ENCODE measurements at places on chromosomes 2 and 18.

GRCh38 chr2:95372845-95373244, 29.7 kb upstream of the FAHD2A start:
- no peak for DNase-seq

DNA sequence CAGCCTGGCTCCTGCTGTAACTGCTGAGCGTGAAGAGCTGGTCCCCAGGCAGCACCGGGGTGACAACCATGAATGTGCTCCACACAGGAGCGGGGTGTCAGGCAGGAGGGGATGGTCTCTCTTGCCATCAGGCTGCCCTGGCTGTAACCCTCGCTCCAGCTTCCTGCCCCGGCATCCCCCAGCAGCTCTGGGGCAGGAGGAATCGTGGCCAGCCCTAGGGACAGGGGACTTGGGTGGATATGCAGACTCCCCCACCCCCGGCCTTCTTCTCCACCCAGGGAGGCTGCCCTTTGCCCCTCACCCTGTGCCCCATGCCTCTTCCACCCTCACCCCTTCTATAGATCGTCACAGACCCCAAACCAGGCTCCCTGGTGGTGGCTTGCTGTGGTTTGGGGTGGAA, 69.4 kb upstream of the SMAD7 start:
- no peak for DNase-seq

- no peak for DNase-seq
Observed at GRCh38 chr2:99772591-99773331, 282.9 kb upstream of the REV1 start.

DNA sequence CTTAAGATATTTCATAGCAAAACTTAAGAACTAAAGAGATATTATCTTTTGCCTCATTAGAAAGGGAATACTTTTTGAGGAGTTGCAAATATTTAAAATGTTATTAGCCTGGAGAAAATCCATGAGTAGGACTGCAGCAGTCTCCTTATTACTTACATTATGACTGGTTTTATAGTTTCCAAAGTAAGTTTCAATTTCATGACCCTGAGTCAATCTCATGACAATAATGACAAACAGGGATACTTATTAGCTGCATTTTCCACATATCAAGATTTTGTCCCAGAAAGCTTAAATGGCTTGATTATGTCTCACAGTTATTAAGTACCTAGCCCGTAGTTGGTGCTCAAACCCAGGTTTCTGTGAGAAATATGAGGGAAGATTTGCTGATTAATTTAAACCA, 150.8 kb upstream of the ZEB2 start:
- DNase-seq: no peak
